Fibroblast of skin of scalp (primary cell): ENCODE measurements at places on chromosomes 11 and 22.

DNA sequence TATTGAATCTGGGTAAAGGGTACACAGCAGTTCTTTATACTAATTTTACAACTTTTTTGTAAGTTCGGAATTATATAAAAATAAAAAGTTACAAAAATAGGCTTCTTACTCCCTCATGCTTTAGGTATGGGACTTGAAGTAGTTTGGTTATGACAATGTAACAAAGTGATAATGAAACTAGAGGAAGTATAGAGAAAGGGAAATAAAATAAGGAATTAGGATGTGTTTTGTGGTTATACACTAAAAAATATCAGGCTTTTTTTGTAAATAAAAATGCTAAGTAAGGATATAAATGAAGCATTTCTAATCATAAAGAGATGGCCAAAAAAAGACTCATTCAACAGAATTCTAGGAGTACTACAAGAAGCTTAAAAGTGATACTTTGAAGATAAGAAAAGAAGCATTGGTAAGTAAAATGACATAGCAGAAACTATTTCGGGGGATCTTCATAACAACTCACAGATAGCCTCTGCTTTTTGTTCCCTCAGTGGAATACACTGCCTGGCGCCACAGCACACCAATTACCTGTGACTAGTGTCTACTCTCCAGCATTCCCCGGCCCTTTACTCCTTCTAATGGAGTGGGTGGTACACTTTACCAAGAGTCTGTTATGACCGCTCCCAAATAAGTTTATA lies 322.7 kb upstream of the PITPNB start:
- no peak for DNase-seq

GRCh38 chr22:26905640-26906039 lies 248.3 kb downstream of the MIAT start:
- DNase-seq = no peak

DNA sequence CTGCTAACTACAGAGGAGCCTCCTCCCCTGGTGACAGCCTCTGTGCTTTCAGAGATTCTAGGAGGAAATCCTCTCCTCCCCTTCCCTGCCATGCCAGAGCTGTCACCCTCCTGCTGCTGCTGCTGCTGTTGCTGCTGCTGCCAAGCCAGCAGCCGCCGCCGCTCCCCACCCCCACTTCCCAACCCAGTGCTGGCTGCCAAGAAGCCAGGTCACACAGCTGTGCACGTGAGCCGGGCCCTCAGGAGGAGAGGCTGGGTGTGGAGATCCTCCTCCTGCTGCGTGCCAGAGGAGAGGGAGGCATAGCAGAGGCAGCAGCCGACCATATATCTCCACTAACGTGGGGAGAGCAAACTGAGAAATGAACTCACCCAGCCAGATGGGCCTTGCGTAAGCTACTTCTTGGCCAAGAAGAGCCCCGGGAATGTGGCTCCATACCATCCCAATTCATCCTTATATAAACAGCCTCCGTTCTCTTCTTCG lies 12.4 kb downstream of the CRY2 start:
- DNase-seq = peak; percentile 99

DNA sequence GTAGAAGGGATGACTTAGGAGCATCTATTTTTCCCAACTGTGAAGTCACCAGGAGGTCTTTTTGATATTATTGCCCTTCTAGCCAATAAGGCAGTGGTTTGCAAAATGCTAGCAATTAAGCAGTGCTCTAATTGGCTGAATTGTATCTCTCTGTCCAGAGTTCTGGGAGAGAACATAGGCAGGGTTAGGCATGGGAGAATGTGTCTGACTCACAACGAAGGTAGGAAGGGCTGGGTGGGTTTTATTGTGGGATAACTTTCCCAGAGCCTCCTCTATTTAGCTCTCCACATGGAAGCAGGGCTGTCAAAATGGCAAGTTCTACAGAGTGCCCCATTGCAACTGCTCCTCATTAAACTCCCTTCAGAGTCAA lies 415.9 kb upstream of the CADM1 start:
- DNase-seq = peak; percentile 21

- DNase-seq = no peak
Observed at GRCh38 chr11:17782145-17782544, 47.6 kb downstream of the KCNC1 start.

DNA sequence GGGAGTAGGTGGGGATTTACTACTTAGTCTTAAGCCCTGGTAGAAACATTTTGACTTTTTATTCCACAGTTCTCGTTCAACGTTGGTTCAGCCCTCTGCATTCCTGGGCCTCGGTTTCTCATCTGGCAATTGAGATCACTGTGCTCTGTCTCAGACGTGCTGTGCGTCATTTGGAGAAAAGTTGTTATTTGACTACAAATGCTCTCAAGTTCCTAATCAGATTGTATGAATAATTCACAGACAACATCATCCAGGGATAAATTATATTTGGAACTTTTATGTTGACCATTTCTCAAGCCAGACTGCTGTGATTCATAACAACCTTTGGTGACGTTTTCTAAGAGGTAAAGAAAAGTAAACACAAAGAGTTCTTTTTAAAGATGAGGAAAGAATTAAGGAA lies 69.2 kb downstream of the BLID start:
- no peak for DNase-seq

DNA sequence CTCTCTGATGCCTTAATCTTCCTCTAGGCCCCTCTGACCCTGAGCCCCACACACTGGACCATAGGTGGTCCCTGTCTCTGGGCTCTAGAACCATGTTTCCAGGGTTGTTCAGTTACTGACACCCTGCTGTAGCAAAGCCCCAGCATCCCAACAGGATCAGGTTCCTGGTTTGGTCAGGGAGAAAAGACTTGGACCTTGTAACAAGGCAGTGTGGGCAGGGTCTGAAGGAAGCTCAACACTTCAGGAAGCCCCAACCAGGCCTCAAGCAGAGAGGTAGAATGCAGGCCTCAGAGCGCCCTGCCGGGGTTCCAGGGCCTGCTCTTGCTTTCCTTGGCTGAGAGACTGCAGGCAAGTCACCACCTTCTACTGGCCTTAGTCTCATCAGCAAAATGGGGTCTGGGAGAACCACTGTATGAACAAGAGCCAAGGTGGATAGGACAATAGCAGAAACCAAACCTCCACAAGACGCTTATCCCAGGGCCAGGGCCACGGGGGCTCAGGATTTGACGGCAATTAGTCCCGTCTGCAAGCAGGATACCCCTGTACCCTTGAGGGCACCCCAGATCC lies 4.8 kb downstream of the ARAP1 start:
- DNase-seq = no peak

DNA sequence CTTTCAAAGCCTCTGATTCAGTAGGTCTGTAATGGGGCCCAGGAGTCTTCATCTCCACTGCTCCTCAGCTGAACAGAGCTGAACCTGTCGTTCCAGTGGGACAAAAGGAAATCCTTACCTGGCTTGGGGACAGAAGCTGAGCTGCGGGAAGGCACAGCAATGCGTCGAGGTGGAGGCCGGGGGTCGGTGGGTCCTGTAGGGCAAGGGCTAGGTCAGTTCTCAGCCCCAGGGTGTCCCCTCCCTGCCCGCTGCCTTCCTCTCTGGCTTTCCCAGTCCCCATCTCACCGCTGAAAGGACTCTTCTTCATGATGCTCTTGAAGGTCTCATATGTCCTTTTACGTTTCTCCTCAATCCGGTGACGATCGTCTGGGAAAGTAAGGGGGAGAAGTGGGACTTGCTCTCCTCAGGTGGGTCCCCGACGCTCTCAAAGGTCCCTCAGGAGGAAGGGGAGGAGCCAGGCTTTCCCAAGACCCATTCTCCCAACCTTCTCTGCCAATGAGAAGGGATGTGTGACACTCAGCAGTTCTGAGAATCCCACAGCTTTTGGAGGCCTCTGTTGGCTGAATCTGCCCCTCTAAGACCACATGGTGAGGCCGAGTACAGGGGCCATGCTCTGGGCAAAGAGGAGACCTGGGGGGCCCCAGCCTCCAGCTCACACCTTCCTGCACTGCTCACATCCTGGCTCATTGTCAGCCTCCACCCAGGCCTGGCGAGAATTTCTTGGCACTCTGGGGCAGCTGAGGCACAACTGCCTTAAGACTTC lies 7.0 kb downstream of the RELA start:
- no peak for DNase-seq
